Upper lobe of left lung (tissue), 6 donors: ENCODE measurements at places on chromosomes 2 and 18. TPM values are rescaled to one million over a fixed set of nuclear protein-coding genes. Genes with fewer than 3 reads are reported as not detected.

DNA sequence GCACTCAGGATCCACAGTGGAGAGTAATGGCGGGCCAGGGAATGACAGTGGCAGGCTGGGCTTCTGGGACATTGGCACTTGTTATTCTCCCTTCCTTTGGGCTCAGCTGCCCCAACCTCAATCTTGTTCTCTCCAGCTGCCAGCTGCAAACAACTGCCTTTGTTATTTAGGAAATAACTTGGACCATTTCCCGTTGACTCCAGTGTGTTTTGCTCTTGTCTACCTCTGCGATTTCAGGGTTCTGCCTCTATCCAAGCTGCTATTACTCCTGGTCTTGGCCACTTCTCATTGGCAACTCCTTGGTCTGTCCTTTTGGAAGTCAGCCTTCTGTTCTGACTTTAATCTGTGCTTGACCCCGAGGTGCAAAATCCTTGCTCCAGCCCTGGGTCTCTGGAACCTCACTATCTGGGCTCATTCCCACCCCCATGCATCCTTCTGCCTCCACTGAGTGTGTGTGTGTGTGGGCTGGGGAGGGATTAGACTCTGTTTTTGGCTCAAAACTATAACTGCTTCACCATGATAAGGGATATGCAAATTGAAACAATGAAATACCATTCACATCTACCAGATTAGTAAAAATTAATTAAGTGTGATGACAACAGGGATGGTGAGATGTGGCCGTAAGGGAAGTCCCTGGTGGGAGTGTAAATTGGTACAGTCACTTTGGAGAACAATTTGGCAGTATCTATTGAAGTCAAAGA is 134.1 kb upstream of the CXCR4 start:
- no peak overlapping the region for H3K4me3 ChIP-seq
- no peaks in the 10 kb centered on the region for H3K4me1 ChIP-seq
- H3K36me3 ChIP-seq, result no peaks in the 10 kb centered on the region
- no peak for DNase-seq

DNA sequence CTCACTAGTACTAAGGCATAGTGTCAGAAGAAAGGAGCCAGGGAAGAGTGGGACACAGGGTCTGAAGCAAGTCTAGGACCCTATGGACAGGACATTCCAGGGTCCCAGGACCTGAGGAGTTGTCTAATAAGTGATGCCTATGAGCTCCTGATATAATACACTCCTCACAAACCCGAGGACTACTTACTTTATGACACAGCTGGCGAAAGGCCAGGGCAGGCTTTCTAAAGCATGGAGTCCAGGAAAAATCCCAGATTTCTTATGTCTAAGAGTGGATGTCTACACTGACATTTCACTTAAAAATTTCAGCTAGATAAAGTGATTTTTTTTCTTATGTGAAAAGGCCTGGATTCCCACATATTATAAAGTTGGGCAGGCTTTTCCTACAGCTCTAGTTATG is 502.2 kb upstream of the SETBP1 start:
- no peaks in the 10 kb centered on the region for H3K36me3 ChIP-seq
- H3K4me3 ChIP-seq, result no peak overlapping the region
- H3K27me3 ChIP-seq, result no peaks in the 10 kb centered on the region
- no peaks in the 10 kb centered on the region for H3K4me1 ChIP-seq
- no peak for DNase-seq

- H3K27ac ChIP-seq, result no peak overlapping the region
- H3K27me3 ChIP-seq, result no peaks in the 10 kb centered on the region
- H3K4me3 ChIP-seq, result no peak overlapping the region
- no peaks in the 10 kb centered on the region for H3K36me3 ChIP-seq
- H3K4me1 ChIP-seq, result no peaks in the 10 kb centered on the region
Measured at GRCh38 chr2:37561615-37562569, 109.5 kb downstream of the CDC42EP3 start.

DNA sequence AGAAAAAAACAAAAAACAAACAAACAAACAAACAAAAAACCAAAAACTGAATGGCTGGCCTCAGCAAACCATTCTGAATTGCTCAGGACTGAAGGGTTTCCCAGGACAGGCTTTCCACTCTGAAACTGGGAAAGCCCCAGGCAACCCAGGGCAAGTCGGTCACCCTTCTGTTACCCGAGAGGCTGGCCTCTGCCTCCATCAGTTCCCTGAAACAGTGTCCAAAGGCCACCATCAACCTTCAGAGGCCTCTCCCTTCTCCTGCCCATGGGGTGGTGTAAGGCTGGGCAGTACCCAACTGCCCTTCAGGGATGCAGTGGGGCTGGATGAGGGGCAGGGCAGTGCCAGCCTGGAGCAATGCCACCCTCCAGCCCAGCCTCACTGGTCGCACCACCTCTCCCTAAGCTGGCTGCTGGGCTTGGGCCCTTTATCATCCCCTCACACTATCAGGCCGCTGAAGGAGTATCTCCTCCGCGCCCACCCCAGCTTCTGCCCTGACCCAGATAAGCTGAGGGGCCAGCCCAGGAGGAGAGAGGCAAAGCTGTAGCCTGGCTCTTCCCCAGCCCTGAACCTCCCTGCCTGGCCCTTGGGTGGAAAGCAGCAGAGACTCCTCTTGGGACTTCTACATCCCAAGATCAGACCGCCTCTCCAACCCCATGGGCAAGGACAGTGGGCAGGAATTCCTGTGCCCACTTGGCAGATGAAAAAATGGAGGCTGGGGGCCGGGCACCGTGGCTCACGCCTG is 35.9 kb downstream of the ZFP36L2 start:
- no peaks in the 10 kb centered on the region for H3K36me3 ChIP-seq
- no peak for DNase-seq
- H3K27me3 ChIP-seq, result no peaks in the 10 kb centered on the region
- H3K4me3 ChIP-seq, result no peak overlapping the region
- H3K4me1 ChIP-seq, result peaks cover 37% of the 10 kb centered on the region

The SLC9A4 gene
- total RNA-seq, result not detected

The CFAP65 gene
- total RNA-seq, result 17.8 TPM

The UGT1A5 gene
- total RNA-seq, result not detected

The MERTK gene
- 22.0 TPM for total RNA-seq

The GDF7 gene
- 0.30 TPM for total RNA-seq

The DES gene
- 116 TPM for total RNA-seq
